ENCODE measurements at places on chromosomes 7 and 10.
A peak's percentile ranks its signal among the peaks of the same experiment; 100 is the strongest.

- DNase-seq: no peak
- no peaks in the 10 kb centered on the region for H3K27me3 ChIP-seq
- H3K27ac ChIP-seq: no peak overlapping the region
- no peaks in the 10 kb centered on the region for H3K4me1 ChIP-seq
- H3K4me3 ChIP-seq: no peak overlapping the region
These were observed 211.4 kb downstream of the SEC23IP start for GRCh38 chr10:120103738-120104560.

DNA sequence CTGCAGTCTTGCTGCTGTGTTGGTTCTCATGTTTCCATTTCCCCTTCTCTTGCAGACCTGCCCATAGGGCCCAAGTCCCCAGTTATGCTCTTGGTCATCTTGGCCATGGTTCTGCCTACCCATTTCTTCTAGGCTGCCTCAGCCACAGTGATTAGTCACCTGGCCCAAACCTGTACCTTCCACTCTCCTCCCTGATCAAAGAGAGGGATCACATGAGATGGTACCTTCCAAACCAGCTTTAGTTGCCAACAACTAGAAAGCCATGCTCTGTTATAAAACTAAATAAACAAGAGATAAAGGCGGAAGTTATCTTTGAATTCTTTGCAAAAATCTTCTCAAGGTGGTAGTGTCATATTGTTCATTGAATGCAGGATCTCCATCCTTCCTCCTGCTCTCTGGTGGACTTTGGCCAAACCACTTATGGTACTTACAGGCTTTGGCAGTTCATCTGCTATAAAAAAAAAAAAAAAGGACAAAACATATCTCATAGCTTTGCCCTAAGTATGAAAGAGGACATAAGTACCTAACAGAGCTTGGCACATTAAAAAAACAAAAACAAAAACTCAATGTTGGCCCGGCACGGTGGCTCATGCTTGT is 25.8 kb downstream of the TACC2 start:
- no peak overlapping the region for H3K4me3 ChIP-seq
- H3K27ac ChIP-seq: no peak overlapping the region
- peaks cover 14% of the 10 kb centered on the region for H3K27me3 ChIP-seq
- peaks cover 49% of the 10 kb centered on the region for H3K4me1 ChIP-seq
- H3K36me3 ChIP-seq: no peaks in the 10 kb centered on the region

DNA sequence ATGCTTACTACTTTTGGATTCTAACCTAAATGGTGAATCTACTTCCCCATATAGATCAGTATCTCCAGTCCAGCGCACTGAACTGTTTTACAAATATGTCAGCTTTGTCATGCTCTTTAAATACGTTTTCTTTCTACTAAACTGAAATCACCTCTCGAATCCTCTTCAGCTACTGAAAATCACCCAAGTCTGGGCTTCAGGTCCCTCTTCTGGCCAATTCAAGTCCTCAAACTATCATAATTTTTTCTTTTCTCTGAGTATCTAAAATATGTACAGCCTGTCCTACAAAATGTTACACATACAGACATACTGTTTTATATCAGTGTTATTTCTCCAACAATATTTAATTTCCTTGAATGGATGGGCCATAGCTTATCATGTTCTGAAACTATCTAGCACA is 84.2 kb downstream of the CACNA2D1 start:
- DNase-seq: no peak
- no peaks in the 10 kb centered on the region for H3K36me3 ChIP-seq
- no peak overlapping the region for H3K4me3 ChIP-seq

- H3K27ac ChIP-seq: no peak overlapping the region
- no peaks in the 10 kb centered on the region for H3K36me3 ChIP-seq
- DNase-seq: no peak
- no peaks in the 10 kb centered on the region for H3K4me1 ChIP-seq
- H3K4me3 ChIP-seq: no peak overlapping the region
- no peaks in the 10 kb centered on the region for H3K27me3 ChIP-seq
These were observed 205.4 kb downstream of the IMMP2L start for GRCh38 chr7:111356941-111357340.

DNA sequence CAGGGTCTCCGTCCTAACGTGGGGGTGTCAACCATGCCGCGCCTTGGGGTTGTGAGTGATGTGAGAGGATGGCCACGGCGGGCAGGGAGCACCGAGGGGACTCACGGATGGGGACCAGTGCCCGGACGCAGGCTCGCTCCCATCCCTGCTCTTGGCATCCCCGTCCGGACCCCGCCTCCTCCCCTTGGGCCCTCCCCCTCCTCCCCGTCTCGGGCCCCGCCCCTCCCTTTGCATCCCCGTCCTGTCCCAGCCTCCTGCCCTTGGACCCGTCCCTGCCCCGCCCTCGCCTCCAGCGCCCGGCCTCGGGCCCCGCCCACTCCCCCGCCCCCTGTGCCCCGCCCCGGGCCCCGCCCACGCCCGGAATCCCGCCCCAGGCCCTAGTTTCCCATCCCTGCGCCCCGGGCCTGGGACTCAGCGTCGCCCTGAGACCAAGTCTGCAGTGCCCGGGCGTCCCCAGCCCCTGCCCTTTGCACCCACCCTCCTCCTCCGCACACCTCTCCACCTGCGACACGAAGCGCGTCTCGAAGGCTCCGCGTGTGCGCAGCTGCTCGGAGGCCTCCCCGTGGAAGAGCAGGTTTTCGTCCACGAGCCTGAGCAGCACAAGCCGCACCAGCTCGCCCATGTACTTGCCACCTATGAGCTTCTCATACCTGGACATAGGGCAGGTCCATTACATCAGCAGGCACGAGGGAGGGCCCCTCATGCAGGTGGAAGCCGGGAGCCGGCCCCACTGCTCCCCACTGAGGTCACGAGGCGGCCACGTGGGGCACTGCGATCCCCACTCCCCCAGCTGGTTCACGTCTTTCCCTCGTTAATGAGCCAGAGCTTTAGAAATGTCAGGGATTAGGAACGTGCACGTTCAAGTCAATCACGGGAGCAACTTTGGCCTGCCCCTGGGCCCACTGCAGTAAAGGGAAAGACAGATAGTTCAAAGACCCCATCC is 5.1 kb upstream of the MYL7 start:
- H3K27ac ChIP-seq: no peak overlapping the region
- DNase-seq: no peak
- no peak overlapping the region for H3K4me3 ChIP-seq
- no peaks in the 10 kb centered on the region for H3K36me3 ChIP-seq
- H3K27me3 ChIP-seq: peaks cover 1% of the 10 kb centered on the region

DNA sequence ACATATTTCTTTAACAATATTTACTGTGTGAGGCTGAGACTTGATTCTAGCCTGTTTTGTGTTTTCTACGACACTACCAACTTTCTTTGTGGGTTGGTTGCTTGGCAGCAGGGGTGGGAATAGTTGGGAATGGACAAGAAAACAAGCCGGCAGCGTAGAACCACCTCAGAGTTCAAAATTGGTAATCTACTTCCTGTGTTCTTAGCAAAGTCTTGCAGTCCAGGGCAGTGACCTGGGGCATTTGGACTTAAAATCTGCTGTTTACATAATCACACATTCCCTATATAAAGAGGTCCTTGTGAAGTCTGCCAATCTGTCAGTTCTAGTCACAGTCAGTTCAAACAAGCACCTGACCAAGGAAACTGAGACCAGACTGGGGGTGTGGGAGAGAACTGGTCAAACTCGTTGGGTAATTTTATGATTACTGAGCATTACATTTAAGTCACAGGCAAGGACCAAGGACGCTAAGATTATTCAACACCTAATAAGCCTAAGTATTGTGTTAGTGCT is 167.9 kb downstream of the CPEB3 start:
- no peaks in the 10 kb centered on the region for H3K27me3 ChIP-seq
- H3K4me3 ChIP-seq: peak overlapping the region; percentile 1
- peak; percentile 91 for DNase-seq
- peak overlapping the region; percentile 92 for H3K27ac ChIP-seq
- H3K4me1 ChIP-seq: peaks cover 88% of the 10 kb centered on the region
- H3K36me3 ChIP-seq: no peaks in the 10 kb centered on the region

GRCh38 chr10:92830478-92831389 is 17.6 kb upstream of the EXOC6 start:
- no peak for DNase-seq
- peaks cover 8% of the 10 kb centered on the region for H3K4me1 ChIP-seq
- no peak overlapping the region for H3K4me3 ChIP-seq
- no peak overlapping the region for H3K27ac ChIP-seq

- H3K4me3 ChIP-seq: no peak overlapping the region
- H3K27me3 ChIP-seq: peaks cover 4% of the 10 kb centered on the region
- H3K27ac ChIP-seq: no peak overlapping the region
These were observed 22.8 kb downstream of the FAM107B start for GRCh38 chr10:14751921-14752320.

- peaks cover 38% of the 10 kb centered on the region for H3K4me1 ChIP-seq
- no peak overlapping the region for H3K27ac ChIP-seq
- no peak for DNase-seq
- H3K36me3 ChIP-seq: no peaks in the 10 kb centered on the region
- no peak overlapping the region for H3K4me3 ChIP-seq
- no peaks in the 10 kb centered on the region for H3K27me3 ChIP-seq
These were observed 81.3 kb upstream of the TNS3 start for GRCh38 chr7:47663213-47663612.

DNA sequence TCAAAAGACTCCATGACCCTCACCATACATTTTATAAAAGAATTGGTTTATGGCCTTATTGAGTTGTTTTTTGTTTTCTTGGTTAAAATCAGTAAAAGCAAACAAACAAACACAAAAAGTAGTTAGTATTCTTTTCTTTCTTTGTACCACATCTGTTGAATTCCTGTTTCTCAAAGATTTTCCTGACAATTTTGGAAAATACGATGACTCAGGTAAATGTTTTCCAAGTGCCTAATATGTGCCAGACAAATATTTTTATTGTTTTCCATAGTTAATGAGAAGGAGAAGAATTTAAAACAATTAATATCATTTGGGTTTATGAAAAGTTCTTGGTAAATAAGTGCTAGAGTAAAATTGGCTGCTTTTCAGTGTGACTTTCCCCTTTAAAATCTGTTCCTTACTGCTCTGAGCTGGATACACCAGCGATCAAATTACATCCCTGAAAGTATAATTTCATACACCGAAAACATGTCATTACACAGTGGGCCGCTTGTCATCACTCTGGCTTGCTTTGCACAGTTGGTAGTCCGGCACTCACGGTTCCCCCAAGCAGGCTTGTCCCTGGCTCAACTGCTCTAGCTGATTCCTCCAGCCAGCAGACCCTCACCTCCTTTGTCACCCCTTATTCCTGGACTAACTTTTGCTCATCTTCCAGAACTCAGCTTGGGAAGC is 80.5 kb downstream of the TBXAS1 start:
- no peak for DNase-seq
- H3K27me3 ChIP-seq: no peaks in the 10 kb centered on the region
- no peak overlapping the region for H3K27ac ChIP-seq
- H3K36me3 ChIP-seq: no peaks in the 10 kb centered on the region
- no peak overlapping the region for H3K4me3 ChIP-seq

- peak; percentile 44 for DNase-seq
- no peak overlapping the region for H3K27ac ChIP-seq
- H3K36me3 ChIP-seq: no peaks in the 10 kb centered on the region
- H3K4me3 ChIP-seq: no peak overlapping the region
- H3K4me1 ChIP-seq: no peaks in the 10 kb centered on the region
These were observed 52.1 kb downstream of the TSPAN12 start for GRCh38 chr7:120805636-120806388.

DNA sequence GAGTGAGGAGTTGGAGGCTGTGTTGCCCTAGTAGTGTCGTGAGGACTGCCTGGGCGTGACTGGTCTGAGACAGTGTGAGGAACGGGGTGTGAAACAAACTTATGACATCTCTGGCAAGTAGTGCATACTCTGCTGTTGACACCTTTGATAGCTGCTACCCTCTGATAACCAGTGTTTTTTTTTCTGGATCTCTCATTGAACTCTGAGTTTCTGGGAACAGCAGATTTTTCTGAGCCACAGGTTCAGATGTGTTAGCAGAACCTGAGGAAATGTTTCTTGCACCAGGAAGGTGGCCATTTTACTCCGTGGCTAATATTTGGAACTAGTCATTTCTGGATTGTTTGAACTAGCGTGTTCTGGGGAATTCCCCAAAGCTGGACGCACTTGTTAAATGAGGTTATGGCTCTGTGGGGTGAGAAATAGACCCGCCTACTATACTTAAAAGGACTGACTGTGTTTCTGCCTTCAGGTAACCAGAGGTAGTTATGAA is 52.9 kb downstream of the AUTS2 start:
- H3K36me3 ChIP-seq: no peaks in the 10 kb centered on the region
- H3K4me3 ChIP-seq: no peak overlapping the region
- no peak for DNase-seq
- no peak overlapping the region for H3K27ac ChIP-seq
- no peaks in the 10 kb centered on the region for H3K4me1 ChIP-seq

GRCh38 chr7:135247746-135248471 is 14.3 kb downstream of the STRA8 start:
- H3K36me3 ChIP-seq: no peaks in the 10 kb centered on the region
- no peak for DNase-seq
- no peak overlapping the region for H3K4me3 ChIP-seq

- peaks cover 10% of the 10 kb centered on the region for H3K36me3 ChIP-seq
- no peaks in the 10 kb centered on the region for H3K27me3 ChIP-seq
- DNase-seq: no peak
- H3K4me3 ChIP-seq: no peak overlapping the region
- H3K27ac ChIP-seq: no peak overlapping the region
- no peaks in the 10 kb centered on the region for H3K4me1 ChIP-seq
These were observed 17.9 kb downstream of the SMNDC1 start for GRCh38 chr10:110286841-110287240.

GRCh38 chr10:48468130-48468790 is 136.6 kb downstream of the ARHGAP22 start:
- no peak for DNase-seq
- peaks cover 12% of the 10 kb centered on the region for H3K4me1 ChIP-seq
- H3K4me3 ChIP-seq: no peak overlapping the region
- no peaks in the 10 kb centered on the region for H3K36me3 ChIP-seq

DNA sequence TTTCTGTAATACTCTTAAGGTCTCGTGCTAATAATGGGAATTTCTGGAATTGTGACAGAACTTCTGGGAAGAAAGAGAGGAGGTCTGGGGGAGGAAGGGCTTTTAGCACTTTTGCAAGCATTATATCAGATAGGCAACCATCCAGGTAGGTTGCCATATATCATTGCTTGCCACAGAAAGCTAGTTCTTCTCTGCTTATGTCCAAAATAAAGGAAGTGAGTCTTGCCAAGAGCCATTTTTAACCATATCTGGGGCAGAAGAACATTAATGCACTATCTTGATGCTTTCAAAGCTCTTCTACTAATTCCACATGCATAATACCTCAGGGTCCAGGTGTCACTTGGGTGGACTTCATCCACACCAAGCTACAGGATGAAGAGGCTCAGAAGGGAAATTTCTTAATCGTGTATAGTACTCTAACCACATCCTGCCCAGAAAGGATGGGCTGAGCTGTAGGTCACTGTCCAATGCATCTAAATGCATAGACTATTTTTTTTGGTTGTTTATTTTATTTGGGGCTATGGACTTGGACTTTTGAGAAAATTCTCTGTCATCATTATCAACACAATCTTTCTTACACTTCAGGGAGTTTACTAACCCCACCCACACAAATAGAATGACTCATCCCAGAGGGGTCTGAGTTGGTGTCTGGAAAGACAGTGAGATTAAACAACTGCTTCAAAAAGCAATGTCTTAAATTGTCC is 68.9 kb upstream of the ADO start:
- no peaks in the 10 kb centered on the region for H3K36me3 ChIP-seq
- no peak overlapping the region for H3K4me3 ChIP-seq
- H3K27me3 ChIP-seq: no peaks in the 10 kb centered on the region
- H3K4me1 ChIP-seq: no peaks in the 10 kb centered on the region

All from HepG2 (cell line).